ENCODE measurements at places on chromosomes 6 and 20.

DNA sequence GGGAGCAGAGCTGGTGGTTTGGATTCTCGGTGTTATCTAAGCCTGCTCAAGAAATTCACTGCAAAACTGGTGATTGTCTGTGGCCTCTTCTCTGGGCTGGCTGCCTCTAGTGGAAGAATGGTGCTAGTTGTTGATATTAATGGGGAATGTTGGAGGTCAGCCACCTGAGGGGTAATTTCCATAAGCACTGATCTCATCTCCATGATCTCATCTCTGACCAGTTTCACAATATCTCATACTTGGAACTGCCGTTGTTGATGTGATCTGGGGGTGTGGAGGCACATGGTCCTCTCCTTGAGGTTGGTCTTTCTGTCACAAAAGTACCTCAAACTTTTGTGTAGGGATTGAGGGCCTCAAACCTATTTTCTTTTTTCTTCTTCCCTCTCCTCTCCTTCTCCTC, 102.6 kb downstream of the CD109 start:
- peak; percentile 48 for DNase-seq

DNA sequence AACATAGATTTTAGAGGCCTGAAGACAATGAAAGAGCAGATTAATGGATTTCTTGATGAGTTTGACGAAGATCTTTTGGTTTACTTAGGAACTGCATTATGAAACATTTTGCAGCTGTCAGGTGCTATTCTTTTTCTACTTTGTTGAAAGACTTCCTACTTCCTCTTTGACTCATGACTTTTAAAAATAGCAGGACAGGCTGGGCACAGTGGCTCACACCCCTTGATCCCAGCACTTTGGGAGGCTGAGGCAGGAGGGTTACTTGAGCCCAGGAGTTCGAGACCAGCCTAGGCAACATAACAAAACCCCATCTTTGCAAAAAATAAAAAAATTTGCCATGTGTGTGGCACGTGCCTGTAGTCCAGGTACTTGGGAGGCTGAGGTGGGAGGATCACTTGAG, 52.0 kb downstream of the ITCH start:
- DNase-seq: peak; percentile 32

DNA sequence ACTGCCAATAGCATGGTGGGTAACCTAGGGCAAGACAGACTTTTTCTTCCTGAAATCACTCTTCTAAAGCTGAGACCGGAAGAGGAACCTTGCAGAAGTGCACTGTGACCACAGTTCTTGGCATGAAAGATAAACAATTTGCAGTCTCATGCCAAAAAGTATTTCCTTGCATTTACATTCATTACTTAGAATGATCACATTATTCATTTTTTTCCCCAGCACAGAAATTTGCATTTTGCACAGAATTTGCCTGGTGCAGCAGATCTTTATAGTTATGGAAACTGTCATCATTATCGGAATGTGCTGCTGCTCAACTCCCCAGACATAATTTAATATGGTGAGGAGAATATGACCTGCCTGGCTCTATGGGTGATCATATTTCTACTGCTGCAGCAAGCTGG, 42.2 kb upstream of the EDN3 start:
- peak; percentile 22 for DNase-seq

DNA sequence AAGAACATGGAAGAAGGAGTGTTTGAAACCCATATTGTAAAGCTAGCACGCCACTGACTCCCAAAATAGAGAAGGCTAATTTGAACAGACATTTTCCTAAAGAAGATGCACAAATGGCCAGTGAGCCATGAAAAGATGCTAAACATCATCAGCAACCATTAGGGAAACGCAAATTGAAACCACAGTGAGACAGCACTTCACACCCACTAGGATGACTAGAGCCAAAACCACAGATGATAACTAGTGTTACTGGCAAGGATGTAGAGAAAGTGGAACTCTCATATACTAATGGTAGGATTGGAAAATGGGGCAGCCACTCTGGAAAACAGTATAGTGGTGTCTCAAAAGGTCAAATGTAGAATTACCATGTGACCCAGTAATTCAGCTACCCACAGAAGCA, 58.2 kb downstream of the BMP7 start:
- peak; percentile 10 for DNase-seq

DNA sequence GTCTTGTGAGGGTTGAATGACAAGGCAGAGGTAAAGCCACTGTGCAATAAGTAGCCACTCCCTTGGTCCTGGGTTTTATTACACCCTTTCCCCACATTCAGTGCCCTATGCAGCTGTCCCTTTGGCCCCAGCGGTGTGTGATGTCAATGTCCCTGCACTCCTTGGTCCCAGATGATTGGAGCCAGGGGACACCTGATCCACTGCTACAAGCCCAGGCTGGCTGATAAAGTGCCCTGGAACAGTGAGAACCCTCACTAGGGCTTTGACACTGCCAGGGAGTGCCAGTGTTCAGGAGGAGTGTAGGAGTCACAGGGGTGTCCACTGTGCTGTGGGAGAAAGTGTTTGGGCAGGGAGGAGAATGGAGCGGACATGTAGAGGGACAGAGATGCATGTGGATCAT, 30.4 kb downstream of the GABRR1 start:
- no peak for DNase-seq

GRCh38 chr6:144546807-144547206, 261.7 kb downstream of the UTRN start:
- no peak for DNase-seq

DNA sequence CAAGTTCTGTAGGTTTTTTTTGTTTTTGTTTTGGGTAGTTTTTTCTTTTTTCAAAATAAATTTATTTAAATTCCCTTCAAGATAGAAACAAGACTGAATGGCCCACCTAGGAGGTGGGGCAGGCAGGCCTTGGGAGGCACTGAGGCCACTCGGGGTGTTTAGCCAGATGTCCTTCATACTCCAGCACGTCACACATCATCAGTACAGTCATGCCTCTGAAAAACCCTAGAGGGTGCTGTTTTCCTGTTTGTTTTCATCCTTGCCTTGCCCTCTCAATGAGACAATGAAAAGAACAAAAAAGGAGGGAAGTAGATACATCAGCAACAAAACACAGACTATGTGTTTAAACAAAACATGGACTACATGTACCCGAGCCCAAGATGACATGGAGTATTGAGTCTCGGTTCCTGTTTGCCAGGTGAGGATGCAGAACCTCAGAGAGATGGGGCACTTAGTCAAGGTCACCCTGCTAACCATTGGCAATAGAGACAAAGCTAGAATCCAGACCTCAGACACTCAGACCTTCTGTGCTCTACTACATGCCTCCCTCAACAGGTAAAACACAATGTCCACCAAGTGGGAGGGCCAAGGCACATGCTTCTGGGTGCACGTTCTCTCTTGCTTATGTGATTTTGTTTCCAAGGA, 26.8 kb upstream of the CLIC5 start:
- peak; percentile 63 for DNase-seq

- no peak for DNase-seq
Measured at GRCh38 chr6:34093206-34093605, 52.7 kb downstream of the GRM4 start.

GRCh38 chr20:43776691-43777090, 49.9 kb upstream of the GTSF1L start:
- DNase-seq: no peak

GRCh38 chr20:23939641-23940040, 48.9 kb downstream of the GGTLC1 start:
- no peak for DNase-seq

GRCh38 chr6:85641522-85641896, 1.2 kb downstream of the SYNCRIP start:
- peak; percentile 2 for DNase-seq

GRCh38 chr6:17473554-17473953, 80.2 kb downstream of the CAP2 start:
- no peak for DNase-seq

- DNase-seq: no peak
Measured at GRCh38 chr6:106555767-106556166, 73.5 kb downstream of the RTN4IP1 start.

GRCh38 chr6:10384610-10385523, 30.0 kb downstream of the TFAP2A start:
- no peak for DNase-seq

DNA sequence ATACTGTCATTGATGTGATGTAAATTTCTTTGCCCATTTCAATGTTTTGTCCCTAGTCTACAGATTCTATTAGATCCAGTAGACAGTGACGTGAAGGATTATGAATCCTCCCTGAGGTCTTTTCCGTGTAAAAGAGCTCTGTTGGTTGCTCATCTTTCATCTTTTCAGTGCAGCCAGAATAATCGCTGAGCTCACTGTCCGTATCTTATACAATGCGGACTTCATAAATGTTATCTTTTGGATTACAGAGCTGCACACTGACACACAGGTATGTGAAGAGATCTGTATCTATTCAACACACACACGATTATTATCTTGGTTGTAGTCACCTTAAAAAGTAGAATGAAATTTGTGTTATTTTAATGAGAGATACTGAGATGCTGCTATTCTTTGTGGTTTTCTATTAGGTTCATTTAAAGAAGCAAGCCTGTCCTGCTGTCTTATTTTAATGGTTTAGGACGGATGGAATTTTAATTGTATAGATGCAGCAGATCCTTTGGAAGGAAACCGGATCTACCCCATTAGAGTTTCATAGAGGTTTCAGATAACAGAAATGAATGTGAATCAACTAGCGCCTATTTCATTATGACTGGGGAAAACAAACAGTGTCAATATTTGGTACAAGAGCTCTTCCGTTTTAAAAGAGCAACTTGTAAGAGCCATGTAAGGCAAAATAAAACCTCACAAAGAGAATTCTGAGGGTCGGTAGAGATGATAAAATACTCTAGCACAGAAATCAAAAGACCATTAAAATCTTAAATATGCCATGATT, 79.4 kb downstream of the BMP6 start:
- no peak for DNase-seq

GRCh38 chr6:259901-260508, 32.3 kb upstream of the DUSP22 start:
- no peak for DNase-seq

GRCh38 chr20:8952721-8953120, 116.2 kb upstream of the PLCB4 start:
- no peak for DNase-seq

DNA sequence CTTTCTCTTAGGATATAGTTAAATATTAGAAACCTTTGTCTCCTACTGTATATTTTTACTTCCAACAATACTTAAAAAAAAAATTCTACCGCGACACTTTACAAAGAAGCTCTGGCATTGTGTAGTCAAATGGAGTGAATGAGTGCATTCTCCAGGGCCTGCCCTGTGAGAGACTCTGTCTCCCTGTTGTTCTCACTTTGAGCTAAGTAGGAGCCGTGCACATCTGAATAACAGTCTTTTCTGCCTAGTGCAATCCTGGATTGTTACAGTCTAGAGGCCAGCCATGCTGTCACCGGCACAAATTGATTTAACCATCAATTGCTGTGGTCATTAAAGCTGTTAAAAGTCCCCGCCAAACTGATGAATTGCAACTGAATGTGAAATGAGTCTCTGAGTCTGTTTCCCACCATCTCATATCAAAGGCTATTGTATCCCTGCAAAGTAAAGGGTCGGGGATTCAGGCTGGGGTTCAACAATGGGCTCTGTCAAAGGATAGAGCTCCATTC, 156.0 kb downstream of the RFPL4B start:
- no peak for DNase-seq

GRCh38 chr6:111685058-111685457, 79.4 kb upstream of the TRAF3IP2 start:
- no peak for DNase-seq

DNA sequence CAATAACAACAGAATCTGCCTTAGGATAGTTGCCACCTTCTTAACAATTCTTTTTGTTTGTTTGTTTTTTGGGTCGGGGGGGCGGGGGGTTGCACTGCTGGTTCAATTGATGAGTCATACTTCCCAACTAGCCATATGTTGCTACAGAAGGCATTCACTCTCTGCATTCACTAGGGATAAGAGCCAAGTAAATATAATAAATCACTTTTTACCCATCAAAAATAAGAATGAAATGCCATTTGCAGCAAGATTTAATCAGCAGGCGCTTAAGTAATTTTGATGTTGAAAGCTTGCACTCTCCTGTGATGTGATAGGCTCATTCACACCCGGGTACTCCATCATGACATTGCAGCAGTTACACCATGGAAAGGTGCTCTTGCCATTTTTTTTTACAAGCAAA, 209.8 kb downstream of the HIVEP2 start:
- no peak for DNase-seq

- DNase-seq: no peak
Measured at GRCh38 chr6:99353126-99353525, 3.7 kb upstream of the FAXC start.

GRCh38 chr6:136969433-136969832, 47.3 kb downstream of the SLC35D3 start:
- DNase-seq: no peak

GRCh38 chr20:24164360-24164759, 175.8 kb upstream of the GGTLC1 start:
- no peak for DNase-seq

- DNase-seq: no peak
Measured at GRCh38 chr6:105669232-105669631, 266.4 kb upstream of the PREP start.

GRCh38 chr20:60206259-60206658, 248.0 kb downstream of the CDH26 start:
- DNase-seq: peak; percentile 46

- peak; percentile 43 for DNase-seq
Measured at GRCh38 chr6:388202-388903, 3.2 kb upstream of the IRF4 start.

DNA sequence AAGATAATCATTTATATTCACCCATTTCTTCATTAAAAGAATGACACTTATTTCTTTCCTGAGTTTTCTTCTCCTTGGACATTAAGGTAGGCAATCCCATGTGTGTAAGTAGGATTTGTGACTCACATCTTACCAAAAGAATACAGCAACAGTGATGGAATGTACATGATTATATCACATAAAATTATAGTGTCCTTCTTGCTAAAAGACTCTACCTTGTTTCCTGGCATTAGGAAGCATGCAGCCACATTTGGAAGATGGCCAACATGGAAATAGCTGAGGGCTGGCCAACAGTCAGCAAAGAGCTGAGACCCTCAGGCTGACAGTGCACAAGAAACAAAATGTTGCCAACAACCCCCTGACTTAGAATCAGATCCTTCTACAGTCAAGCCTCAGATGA, 327.9 kb upstream of the MARCKS start:
- no peak for DNase-seq

- DNase-seq: no peak
Measured at GRCh38 chr6:33984466-33985312, 161.2 kb downstream of the GRM4 start.

DNA sequence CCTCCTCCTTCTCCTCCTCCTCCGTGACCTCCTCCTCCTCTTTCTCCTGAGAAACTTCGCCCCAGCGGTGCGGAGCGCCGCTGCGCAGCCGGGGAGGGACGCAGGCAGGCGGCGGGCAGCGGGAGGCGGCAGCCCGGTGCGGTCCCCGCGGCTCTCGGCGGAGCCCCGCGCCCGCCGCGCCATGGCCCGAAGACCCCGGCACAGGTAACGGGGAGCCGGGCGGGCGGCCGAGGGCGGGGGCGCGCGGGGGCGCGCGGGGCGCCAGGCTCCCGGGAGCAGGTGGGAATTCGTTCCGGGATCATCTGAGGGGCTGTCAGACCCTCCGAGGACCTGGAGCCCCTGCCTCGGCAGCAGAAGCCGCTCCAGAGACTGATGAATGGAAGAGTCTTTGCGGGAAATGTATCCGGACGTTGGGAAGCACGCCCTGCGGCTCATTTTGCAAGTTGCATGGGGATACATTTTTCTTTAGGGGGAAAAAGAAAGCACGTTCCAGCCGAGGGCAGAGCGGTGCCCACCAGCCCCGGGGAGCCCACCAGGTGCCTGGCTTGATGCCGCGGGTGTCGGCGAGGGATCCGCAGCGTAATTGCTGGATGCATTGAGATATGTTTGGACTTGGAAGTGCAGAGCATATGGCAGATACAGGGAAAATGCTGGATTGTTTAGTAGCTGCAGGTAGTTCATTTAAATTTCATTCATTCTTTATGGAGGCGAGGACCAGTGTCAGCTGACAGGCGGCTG, 394 bp downstream of the MYB start:
- DNase-seq: no peak

- DNase-seq: no peak
Measured at GRCh38 chr6:20237677-20238460, 25.6 kb upstream of the MBOAT1 start.

Measured in suppressor macrophage treated with lipopolysaccharide for 4 hours (primary cell).